HS-27A (cell line): ENCODE measurements at places on chromosomes 6 and 20.

DNA sequence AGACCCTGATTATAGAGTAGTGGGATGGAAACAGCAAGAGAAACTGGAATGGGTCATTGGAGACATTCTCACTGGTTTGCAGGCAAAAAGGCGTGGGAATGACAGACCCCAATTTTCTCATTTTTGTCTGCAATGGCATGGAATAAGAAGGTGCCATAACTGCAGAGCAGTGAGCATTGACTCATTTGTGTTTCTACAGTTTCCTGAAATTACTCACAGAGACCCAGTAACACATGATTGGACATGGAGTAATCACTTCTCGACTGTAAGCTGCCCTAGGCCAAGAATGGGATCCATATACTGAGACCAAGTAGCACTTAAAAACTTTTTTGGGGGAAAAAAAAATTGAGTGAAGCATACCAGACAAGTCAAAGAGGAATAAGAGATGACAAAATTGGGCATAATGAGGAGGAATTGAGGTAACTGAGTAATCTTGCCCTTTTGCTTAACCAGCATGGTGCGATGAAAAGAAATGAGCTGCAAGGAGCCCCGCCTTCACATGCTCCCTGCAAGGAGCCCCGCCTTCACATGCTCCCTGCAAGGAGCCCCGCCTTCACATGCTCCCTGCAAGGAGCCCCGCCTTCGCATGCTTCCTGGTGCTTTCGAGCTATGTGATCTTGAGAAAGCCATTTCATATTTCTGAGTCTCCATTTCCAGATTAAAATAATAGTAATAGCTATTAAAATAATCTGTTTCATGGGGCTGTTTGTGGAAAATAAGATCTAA is 44.1 kb downstream of the NHSL1 start:
- DNase-seq, result no peak

- DNase-seq, result no peak
Observed at GRCh38 chr6:84013354-84013753, 20.2 kb upstream of the MRAP2 start.

GRCh38 chr6:116101790-116102189 is 1.1 kb downstream of the NT5DC1 start:
- no peak for DNase-seq

DNA sequence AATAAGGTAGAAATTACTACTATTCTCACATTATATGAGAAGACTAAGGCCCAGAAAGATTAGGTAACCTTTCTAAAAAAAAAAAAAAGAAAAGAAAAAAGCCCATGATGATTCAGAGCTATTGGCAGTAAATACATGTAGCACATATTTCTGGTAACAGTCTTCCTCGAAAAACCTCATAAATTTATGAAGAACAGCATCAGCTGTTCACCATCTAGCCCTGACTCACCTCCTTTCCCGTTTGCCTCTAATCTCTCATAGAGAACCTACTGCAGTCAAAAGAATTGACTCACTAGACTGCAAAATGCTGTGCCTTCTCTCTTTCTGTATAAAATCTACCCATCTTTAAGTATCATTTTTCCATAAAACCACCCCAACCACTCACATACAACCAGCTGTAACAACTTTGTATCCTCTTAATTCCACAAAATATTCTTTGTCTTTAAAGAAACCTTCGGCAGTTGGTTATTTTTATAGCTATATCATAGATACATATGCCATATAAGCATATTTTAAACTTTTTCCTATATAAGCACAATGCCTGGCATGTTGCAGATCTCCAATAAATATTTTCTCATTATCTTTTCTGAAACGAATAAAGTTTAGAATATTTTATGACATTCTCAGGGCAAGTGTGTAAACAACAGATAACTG is 152.7 kb upstream of the ENPP5 start:
- DNase-seq, result no peak

DNA sequence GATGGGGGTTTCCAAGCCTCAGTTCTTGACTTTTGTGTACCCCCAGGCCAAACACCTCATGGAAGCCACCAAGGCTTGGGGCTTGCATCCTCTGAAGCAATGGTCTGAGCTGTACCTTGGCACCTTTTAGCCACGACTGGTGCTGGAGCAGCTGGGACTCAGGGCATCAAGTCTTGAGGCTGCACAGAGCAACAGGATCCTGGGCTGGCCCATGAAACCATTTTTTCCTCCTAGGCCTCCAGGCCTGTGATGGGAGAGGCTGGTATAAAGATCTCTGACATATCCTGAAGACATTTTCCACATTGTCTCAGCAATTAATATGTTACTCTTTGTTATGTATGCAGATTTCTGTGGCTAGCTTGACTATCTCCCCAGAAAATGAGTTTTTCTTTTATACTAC is 269.1 kb upstream of the TBX18 start:
- no peak for DNase-seq
